Fibroblast of the aortic adventitia (primary cell): ENCODE measurements at places on chromosomes 13 and 19.

- no peak for DNase-seq
Observed at GRCh38 chr19:28868836-28869235, 344.1 kb downstream of the UQCRFS1 start.

DNA sequence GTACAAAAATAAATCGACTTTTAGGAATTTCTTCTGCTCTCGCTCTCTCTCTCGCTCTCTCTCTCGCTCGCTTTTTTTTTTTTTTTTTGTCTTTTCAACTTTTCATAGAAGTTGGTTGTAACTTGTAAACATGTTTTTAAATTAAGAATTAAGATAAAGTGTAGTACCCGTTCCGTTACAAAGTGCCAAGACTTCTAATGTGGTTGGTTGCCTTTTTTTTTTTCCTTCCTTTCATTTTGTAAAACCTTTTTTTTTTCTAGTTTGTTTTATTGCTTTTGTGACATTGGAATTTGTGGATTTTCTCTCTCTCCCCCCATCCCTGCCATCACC, 20.4 kb downstream of the ZBTB7A start:
- no peak for DNase-seq

- no peak for DNase-seq
Observed at GRCh38 chr19:8306235-8307054, 1.7 kb downstream of the CD320 start.

- peak; percentile 77 for DNase-seq
Observed at GRCh38 chr19:42440357-42441048, 2.2 kb downstream of the CXCL17 start.

DNA sequence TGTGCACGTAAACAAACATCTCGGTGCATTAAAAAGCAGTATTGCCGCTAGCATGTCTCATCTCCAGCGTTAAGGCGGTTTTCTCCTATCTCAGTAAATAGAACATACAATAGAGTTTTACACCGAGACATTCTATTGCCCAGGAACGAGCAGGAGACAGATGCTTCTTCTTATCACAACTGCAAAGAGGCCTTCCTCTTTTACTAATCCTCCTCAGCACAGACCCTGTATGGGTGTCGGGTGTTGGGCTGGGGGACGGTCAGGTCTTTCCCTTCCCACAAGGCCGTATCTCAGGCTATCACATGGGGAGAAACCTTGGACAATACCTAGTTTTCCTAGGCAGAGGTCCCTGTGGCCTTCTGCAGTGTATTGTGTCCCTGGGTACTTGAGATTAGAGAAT, 21.2 kb downstream of the ZNF233 start:
- DNase-seq = no peak

DNA sequence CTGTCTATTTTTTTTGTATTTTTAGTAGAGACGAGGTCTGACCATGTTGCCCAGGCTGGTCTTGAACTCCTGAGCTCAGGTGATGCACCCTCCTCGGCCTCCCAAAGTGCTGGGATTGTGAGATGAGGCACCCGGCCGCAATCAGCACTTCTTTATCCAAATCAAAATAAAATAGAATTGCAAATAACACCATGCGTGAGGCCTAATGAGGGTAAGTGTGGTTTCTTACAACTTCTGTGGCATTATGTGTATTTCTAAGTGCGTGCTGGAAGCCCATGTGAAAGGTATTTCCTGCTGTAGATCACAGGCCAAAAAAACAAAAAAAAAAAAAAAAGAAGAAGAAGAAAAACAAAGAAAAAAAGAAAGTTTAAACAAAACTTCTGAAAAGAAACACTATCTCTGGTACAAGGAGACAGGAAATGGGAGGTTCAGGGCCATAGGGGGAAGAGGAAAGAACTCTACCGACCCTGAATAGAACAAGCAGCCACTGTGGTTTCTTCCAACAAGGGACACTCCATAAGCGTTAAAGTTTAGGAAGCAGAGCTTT, 3.0 kb upstream of the GRAMD1A start:
- DNase-seq = no peak

- DNase-seq = peak; percentile 88
Observed at GRCh38 chr19:8158411-8159074, 9.2 kb upstream of the FBN3 start.

DNA sequence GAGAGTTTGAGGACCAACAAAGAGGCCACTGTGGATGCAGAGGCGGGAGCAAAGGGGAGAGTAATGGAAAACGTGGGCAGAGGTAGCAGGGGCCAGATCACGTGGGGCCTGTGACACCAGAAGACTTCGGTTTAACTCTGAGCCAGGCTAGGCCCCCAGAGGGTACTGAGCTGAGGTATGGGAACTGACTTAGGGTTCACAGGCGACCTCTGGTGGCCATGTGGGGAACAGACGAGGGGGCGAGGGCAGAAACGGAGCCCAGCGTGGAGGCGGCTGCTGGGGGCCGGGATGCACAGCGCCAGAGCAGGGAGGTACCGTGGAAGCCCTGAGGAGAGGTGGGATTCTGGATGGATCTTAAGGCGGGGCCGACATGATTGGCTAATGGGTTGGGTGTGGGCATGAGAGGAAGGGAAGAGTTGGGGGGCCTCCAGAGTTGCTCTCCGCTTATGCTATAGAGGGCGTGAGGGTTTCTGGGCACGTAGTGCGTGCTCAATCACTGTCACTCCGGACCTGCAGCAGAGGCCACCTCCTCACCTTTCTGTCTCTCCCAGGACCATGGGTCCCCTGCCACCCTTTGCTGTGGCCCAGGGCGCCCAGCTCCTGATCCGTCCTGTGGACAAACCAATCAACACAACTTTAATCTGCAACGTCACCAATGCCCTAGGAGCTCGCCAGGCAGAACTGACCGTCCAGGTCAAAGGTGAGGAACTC, 13.7 kb downstream of the PVR start:
- DNase-seq = peak; percentile 83

GRCh38 chr13:110773480-110773879, 60.0 kb downstream of the ING1 start:
- DNase-seq = no peak

DNA sequence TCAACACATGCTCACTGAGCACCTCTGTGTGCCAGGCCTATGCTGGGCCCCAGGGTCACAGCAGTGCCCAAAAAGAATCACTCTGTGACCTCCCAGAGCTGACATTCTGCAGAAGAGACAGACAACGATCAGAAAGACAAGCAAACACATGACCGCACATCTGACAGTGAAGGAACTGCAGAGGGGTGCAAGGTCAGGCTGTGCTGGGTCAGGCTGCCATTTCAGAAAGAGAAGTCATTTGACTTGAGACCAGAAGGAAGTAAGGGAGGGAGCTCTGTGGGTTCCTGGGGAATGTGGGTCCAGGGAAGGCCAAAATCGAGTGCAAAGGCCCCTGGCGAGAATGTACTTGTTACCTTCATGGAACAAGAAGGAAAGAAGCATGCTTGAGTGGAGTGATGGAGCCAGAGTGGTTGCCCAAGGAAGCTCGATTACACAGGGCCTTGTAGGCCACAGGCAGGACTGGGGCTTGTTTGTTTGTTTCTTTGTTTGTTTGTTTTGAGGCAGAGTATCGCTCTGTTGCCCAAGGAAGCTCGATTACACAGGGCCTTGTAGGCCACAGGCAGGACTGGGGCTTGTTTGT, 11.4 kb upstream of the CD22 start:
- DNase-seq = no peak

GRCh38 chr13:34810996-34811395, 131.1 kb upstream of the NBEA start:
- DNase-seq = no peak

GRCh38 chr19:16569609-16570320, 2.5 kb downstream of the SLC35E1 start:
- DNase-seq = no peak

DNA sequence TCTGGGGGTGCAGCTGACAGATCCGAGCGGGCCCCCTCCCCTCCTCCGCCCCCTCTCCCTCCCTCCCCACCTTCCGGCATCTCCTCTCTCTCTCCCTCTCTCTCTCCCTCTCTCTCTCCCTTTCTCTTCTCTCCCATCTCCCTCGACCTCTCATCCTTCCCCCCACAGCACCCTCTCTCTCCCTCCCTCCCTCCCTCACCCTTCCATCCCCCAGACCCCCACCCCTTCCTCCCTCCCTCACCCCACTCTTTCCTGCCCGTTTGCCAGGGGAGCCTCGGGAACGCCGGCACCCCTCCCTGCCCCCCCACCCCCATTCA, 666 bp downstream of the CELF5 start:
- DNase-seq = no peak

DNA sequence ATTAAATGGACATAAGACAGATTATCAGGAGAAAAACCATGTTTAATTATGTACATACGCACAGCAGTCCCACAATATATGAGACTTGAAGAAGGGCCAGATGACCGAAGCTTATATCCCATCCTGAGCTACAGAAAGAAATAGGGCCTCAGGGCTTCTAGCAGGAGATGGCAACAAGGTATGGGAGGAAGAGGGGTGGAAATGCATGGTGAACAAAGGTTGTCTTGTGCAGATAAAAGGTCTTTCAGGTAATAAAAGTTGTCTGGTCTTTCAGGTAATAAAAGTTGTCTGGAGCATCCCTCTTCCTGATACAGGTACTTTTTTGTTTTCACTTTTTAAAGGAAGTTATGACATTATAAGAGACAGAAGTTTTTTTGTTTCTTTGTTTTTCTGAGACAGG, 15.4 kb upstream of the GTF3A start:
- DNase-seq = no peak

DNA sequence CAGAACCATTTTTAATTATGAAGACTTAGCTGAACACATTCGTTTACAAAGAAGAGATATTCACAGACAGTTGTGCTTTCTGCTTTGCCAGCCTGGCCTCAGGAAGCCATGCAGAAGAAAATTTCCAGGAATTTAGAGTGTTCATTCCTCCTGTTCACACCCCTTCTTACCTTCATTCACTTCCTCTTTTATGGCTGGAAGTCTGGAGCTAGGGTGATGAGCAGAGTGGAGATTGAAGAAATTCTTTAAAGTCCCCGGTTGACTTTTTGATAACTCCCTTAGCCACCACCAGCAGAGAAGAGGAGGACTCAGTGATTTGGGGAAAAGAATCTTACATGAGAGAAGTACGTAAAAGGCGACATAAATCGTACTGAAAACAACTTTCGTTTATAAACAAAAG, 263.6 kb upstream of the TSHZ3 start:
- DNase-seq = no peak

DNA sequence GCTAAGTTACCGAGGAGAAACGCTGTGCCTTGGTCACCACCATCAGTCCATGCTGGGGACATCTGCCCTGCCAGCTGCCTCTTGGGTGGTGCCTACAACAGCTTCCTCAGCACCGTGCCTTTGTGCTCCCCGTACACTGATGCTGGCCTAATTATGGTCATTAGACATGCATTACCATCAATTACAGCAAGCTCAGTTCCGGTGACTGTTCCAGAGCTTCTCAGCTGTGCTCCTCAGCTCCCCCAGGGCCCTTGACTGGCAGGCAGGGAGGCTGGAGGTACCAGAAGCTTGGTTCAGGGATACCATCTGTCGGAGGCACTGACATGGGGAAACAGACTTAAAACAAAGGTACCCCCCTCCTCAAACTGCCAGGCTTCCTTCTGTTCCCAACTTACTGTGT, 40.2 kb downstream of the CILP2 start:
- DNase-seq = no peak

DNA sequence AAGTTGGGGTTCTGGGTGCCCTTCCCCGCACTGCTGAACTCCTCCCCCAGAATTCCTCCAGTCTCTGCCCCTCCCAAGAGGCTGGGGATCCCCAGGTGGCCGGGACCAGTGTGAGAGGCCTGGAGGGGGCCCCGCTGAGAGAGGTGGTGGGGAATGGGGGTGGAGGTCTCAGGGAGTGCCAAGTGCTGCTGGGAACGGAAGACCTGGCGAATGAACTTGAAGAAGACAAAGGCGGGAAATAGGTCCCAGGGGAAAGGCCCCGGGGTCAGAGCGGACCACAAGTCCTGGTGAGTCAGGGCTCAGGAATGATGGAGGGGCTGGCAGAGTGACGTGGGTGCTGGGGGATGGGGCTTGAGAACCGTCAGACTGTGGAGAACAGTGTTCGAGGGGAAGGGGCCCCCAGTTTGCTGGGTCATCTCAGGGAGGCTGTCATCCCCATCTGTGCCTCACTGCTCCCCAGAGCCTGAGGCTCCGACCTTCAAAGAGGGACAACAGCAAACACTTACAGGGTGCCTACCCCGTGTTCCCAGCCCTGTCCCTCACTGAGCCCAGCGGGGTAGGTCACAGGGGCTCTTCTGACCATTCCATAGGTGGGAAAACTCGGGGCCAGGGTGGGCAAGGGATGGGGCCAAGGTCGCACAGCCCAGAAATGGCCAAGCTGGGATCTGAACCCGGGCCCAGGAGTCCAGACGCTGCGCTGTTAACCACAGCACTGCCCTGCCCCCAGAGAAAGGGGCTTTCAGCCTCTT, 16.0 kb upstream of the SEMA6B start:
- peak; percentile 98 for DNase-seq

DNA sequence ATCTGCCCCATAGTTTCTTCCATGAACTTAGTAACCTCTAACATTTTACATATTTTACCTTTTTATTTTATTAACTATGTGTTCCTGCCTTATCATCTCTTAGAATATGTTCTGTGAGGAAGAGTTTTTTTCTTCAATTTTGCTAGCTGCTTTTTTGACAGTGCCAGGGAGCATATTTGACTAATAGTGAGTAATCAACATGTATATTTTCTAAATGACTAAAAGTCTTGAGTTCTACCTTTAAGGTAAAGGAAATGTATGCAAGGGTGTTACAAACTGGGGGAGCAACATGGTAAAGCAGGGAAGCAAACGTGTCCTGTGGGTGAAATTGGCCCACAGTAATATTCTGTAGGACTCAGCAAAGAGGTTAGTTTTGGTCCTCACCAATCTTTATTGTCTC, 165.5 kb downstream of the NBEA start:
- DNase-seq = no peak

DNA sequence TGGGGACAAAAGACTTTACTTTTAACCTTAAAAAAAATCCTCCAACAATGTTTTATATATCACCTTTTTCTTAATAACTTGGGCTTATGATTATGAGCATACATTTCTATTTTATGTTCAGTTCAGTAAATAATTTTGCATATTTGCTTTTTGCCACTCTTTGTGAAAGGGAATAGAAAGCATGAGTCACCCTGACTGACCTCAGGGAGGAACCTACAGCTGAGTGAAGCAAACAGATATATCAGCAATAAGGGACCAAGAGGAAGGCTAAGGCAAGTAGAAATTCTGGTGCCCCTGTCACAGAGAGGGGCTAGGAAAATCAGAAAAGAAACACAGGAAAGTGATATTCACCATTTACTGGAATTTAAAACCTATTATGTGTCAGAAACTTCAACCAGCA, 37.2 kb upstream of the SOHLH2 start:
- DNase-seq = peak; percentile 15

GRCh38 chr13:102680842-102681740, 13.8 kb downstream of the METTL21C start:
- peak; percentile 56 for DNase-seq

DNA sequence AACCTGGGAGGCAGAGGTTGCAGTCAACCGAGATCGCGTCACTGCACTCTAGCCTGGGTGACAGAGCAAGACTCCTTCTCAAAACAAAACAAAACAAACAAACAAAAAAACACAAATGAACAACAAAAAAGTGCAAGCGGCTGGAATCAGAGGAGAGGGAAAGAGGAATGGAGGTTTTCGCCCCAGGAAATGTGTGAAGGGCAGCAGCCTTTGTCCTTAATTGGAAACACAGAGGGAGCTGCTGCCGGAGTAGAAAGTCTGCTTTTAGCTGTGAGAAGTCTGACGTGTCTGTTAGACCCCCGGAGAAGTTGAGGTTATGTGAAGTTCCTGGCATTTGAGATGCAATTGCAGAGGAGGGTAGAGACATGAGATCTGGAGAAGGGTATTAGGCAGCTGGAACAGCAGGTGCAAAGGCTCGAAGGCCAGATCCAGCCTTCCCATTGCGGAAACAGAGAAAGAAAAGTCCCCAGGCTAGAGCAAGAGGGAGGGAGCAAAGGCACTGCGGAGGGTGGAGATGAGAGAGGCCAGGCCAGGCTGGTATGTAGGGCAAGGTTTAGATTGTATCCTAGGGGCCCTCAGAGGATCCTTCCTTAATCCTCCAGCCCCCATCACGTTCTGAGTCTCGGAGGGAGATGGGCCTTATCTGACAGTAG, 473 bp downstream of the TMIGD2 start:
- no peak for DNase-seq
